ENCODE measurements at places on chromosomes 12 and 14. TPM values are rescaled to one million over a fixed set of nuclear protein-coding genes. Genes with fewer than 3 reads are reported as not detected.

DNA sequence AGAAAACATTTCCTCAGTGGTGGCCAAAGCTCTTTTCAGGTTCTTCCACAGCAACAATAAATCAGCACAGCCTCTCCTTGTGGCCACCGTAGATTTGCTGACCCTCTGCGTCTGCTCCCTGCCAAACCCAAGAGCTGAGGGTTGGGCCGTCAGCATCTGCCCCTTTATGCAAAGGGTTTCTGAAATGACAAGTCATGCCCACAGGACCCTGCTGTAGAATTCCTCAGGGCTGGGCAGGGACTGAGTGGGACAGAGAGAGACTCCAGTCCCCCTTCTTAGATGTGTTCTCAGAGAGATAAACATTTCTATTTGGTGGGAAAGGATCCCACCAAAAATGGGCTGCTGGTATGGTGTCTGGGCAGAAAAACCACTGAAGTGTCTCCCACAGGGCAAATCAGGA lies 233.0 kb upstream of the PLXNC1 start:
- no peak for DNase-seq

Gene KRT75
- total RNA-seq: not detected

DNA sequence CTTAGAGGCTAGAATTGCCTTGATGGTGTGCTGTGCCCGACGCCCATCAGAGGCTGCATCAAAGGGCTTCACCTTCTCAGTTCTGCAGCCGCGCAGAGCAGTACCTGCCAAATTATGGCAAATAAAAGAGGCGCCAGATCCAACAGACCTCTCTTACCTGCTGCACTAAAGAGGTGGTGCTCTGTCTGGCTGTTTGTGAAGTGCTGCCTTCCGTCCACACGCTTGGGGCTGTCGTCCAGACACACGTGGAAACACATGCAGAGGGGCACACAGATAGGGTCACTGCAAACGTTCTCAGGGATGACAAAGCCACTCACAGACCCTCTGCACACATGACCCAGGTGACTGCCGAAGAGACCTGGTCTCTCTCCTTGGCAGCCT lies 617.5 kb downstream of the VRK1 start:
- DNase-seq: no peak

Gene GPD1
- 33.9 TPM for total RNA-seq

DNA sequence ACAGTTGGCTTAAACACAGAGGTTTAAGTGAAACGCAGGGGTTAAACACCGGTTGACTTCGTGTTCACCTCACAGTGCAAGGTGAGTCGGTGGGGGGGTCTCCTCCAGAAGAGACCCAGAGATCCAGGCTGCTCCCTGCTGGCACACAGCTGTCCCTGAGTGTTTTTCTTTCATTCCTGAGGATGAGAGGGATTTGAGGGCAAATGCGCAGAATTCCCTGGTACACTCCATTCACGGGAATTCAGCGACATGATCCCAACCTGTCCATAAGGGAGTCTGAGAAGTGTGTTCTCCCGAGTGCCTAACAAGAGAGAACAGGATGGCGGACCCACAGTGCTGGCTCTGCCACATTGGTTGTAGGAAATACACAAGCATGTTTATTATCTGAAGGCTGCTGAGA lies 107.2 kb upstream of the ESRRB start:
- DNase-seq: no peak

GRCh38 chr14:55743551-55743950 lies 163.5 kb downstream of the KTN1 start:
- no peak for DNase-seq

- DNase-seq: no peak
These were observed 755.8 kb upstream of the FBXO33 start for GRCh38 chr14:40188006-40188405.

Gene PLEKHG7
- not detected for total RNA-seq

DNA sequence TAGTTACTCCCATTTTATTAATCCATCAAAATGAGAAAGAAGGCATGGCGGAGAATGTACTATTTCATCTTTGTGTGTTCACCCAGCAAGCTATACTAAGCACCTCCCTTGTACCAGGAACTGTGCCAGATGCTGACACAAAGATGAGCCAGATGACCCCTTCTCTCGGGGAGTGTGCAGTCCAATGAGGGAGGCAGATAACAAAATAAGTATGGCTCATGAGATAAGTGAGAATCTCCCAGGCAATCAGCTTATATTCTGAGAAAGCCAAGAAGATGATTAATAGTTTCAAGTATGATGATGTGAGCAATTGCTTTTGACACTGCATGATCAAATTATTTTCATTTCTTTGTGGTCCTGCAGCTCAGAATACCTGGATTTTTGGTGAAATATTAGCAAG lies 1.3 kb upstream of the TMEM233 start:
- no peak for DNase-seq

Gene STXBP6
- 43.5 TPM for total RNA-seq

Gene TRMT5
- total RNA-seq: 5.7 TPM

DNA sequence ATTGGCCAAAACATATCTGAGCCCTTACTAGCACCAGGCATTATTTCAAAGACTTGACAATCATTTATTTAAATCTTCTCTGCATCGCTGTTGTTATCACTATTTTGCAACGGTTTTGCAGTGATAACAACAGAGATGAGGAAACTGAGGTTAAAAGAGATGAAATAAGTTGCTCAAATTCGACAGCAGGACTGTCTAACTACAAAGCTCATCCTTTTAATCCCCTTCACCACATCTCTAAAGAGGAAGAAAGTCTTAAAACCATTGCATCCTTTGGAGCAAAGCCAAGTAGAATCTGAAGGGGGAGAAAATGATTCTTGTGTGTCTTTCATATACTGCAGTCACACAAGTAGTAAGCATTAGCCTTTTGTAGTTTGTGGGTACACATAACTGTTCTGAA lies 14.8 kb upstream of the ETNK1 start:
- no peak for DNase-seq

Gene ZC2HC1C
- 14.0 TPM for total RNA-seq

DNA sequence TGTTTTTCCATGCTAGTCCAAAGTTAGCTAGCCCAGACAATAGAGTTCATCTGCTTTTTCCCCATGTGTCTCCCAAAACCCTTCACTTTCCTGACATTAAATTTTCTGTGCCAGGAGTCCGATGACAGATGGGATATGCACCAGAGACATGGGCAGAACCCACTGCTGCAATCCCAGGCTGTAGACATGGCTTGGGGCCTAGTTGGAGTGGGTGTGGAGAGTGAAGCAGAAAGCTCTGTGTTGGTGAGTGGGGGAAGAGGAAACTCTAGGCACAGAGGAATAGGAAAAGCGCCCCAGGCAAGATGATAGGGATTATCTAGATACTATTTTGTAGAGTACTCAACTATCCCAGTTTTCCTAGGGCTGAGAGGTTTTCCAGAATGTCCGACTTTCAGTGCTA lies 4.8 kb upstream of the KRT74 start:
- no peak for DNase-seq

Gene ABHD4
- total RNA-seq: 24.5 TPM
